ENCODE measurements at places on chromosomes 16 and 17.

GRCh38 chr16:23597003-23597756 lies 1.1 kb upstream of the NDUFAB1 start:
- DNase-seq = no peak

DNA sequence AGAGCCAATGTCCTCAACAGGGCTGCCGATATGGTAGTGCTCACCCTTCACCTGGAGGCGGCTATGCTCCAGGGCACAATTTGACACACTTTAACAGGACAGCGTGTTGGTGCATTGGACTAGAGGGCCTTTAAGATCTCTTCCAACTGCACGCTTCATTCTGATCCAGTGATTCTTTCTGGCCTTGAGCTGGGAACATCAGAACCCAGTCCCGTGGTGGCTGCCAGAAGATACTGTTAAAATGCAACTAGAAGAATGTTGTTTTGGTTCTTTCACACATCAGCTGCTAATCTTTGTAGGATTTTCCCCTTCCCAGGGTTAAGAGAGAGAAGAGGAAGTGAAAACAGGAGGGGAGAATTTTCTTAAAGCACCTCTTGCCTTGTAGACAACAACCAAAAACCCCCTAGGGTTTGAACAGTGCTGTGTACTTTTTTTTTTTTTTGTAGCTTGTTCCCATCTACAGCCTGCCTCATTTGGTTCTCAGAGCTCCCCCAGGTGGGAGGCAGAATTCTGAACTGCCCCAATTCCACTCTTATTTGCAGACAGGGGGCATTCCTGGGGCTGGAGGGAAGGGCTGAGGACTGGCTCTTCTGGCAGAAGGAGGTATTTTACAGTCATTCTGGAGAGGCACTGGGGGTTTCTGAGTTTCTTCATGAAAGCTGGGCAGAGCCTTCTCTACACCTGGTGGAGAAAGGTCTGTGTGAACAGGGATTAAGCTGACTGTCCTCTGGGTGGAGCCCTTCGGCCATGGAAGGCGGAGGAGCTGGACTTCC lies 32.4 kb downstream of the SMARCE1 start:
- DNase-seq = peak; percentile 23

GRCh38 chr17:56773124-56773523 lies 60.6 kb downstream of the C17orf67 start:
- no peak for DNase-seq

- DNase-seq = no peak
Measured at GRCh38 chr16:19524356-19524615, 544 bp downstream of the CCP110 start.

DNA sequence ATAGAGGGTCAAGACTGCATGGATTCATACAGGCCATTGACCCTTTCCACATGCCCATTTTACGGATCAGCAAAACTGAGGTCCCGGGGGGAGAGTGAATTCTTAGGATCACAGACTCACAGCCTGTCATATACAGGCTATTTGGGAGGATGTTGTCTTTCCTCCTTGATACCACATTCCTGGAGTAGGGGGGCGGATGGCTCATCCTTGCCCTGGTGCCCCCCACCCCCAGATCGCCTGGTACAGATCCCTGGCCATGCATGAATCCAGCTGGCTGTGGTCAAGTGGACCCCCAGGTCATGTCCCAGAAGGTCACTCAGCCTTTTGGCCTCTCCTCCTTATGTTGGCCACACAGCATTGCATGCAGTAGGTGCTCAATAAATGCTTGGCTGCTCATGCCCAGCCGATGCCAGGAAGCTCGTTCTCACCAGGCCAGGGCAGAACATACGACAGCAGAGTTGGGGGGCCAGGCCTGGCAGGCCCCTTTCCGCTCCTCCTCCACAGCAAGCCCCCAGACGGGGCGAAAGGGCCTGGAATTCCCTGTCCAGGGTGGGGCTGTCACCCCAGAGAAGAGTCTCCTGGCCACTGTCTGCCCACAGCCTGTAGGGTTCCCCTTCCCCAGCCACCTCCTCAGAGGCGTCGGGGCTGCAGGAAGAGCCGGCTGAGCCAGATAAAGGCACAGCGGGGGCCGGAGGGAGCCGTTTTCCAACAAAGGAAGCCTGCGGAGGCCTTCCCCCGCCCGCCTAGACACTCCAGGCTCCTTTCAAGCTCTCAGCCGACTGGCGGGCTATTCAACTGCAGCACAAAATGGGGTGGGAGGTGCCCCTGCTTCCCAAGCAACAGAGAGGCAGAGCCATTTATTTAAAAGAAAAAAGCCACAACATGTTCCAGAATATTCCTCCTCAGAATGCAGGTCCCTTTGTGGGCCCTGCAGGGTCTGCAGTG lies 215.7 kb upstream of the CIBAR2 start:
- DNase-seq = peak; percentile 67

DNA sequence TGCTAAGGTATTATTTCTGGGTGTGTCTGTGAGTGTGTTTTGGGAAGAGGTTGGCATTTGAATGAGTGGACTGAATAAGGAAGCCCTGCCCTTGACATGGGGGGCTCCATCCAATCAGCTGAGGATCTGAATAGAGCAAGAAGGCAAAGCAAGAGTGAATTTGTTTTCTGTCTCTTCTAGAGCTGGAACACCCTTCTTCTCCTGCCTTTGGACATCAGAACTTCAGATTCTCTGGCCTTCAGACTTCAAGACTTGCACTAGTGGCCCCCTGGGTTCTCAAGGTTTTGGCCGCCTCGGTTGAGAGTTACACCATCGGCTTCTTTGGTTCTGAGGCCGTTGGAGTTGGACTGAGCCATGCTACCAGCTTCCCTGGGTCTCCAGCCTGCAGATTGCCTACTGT lies 448.6 kb downstream of the SHISA9 start:
- DNase-seq = no peak

DNA sequence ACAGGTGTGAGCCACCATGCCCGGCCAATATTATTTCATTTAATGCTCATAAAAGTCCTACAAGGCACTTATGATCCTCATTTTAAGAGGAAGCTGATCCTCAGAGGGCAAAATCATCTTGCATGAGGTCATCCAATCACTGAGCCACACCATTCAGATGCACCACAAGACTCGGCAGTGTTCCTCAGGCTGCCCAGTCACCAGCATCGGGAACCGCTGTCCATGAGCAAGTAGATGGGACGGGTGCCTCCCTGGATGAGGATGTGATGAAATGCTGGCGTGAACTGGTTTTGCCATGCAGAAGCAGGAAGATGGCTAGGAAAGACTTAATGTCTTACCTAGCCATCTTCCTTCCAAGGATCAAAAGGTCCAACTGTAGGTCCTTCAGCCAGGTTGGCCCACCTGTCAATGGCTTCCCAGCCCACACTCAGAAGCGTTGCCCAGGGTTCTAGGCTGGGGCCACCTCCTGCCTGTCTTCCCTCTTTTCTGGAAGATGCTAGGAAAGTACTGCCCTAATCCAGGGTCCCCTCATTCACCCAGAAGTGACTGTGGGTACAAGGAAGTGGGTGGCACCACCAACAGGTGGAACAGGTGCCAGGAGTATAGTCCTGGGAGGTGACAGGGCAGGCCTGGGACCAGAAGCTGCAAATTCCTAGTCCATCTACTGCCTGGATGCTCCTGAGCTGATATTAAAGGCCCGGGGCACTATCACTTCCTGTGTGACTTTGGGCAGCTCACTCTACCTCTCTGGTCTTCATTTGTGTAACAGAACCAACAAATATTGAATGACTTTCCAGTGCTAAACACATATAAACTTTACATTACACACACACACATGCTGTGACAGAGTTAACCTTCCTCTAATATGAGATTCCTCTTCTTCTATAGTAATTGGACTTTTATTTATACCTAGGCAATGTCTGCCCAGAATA lies 32.2 kb upstream of the CRYBA1 start:
- no peak for DNase-seq

DNA sequence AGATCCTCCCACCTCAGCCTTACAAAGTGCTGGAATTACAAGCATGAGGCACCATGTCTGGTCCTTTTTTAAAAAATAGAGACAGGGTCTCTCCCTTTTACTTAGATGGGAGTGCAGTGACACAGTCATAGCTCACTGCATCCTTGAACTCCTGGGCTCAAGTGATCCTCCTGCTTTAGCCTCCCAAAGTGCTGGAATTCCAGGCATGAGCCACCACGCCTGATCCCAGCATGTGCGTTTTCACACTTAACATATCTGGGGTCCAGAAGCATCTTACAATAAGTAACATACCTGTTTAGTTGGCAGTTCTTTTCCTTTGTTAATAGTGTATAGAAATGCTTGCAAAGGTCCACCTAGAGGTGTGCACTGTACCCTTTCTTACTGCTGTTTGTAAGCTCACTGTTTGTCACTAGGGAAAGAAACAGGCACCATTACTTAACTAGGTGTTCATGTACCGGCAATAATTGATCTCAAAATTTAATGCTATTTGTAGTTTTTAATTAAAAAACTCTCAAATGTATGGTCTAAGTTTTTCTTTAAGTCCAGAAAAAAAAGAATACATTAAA lies 221.7 kb downstream of the RPTOR start:
- no peak for DNase-seq

DNA sequence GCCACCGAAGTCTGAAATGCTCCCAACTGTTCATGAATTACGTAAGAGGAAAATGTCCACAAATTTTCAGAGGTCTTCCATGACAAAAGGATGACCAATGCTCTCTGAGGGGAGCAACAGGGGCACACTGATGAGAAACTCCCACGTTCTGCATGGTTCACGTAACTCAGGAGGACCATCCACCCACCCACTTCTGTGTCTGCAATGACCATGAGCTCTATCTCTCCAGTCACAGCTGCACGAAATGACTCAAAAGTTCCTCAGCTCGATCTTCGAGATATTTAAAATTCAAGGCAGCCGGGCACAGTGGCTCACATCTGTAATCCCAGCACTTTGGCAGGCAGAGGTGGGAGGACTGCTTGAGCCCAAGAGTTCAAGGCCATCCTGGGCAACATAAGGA lies 15.8 kb downstream of the WDR45B start:
- DNase-seq = no peak

- DNase-seq = no peak
Measured at GRCh38 chr17:21165922-21166594, 39.3 kb downstream of the DHRS7B start.

DNA sequence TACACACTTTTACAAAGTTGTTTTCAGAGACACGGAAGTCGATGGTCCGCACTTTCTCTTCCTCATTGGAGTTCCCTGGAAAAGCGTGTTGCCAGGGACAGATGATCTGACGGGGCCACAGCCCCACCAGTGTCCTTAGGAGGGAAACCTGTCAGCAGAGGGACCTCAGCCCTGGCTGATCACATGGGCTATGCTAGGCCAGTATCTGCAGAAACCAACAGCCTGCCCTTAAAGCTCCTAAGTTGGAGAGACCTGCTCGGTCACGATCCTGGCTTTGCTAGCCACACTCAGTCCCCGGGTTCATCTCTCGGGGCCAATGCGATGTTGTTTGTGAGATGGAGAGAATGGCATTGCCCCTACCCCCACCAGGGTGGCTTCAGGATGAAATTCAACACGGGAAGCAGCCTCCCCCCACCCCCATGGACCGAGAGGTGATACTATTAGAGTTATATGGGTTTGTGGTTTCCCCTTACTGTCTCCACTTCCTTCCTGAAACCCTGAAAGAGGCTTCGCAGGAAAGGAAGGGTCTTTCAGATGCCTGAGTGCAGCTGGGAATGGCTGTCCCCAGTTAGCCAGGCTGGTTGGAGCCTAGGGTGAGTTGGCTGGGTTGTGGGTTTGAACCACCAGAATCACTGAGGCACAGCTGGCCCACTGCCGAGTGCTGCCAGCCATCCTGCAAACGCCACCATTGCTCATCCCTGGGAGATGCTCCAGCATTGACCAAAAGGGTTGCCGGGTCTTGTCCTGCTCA lies 16.6 kb downstream of the RMI2 start:
- DNase-seq = no peak

DNA sequence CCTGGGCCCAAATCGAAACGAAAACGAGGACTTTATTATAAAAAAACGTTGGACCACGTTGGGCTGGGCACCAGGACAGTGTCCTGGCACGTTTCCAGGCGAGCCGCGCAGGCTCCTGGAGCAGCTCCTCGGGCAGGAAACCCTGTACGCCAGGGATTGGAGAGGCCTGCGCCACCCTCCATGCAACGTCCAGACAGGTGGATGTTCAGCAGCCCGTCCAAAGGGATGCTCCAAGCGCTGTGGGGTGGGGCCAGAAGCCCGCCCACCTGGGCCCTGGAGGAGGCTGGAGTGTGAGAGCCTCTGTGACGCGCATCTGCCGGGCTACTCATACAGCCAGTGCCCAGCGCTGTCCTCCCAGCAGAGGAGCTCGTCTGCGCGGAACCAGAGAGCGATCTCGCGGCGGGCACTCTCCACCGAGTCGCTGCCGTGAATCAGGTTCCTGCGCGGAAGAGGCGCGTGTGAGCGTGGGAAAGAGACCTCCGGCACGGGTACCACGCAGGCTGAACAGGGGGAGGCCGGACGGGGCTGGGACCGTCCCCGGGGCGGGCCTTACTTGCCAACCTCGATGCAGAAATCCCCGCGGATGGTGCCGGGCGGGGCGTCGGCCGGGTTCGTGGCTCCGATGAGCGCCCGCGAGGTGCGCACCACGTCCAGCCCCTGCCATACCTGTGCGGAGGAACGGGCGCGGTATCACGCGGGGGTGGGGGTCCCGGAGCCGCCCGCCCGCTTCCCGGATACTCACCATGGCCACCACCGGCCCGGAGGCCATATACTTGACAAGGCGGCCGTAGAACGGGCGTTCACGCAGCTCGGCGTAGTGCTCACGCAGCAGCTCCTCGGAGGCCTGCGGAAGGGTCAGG lies 785 bp downstream of the NME3 start:
- peak; percentile 27 for DNase-seq

DNA sequence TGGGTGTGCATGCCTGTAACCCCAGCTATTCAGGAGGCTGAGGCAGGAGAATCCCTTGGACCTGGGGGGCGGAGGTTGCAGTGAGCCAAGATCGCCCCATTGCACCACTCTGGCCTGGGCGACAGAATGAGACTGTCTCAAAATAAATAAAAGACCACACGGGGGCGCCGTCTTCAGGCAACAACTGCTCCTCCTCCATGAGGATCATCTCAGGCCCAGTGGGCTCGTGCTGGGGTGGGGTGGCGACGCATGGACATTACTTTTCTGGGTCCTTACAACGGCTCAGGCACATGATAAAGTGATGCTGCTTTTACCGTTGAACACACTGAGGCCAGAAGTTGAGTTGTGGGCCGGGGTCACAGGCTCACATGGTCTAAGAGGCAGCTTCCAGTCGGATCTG lies 56.2 kb downstream of the PRMT7 start:
- DNase-seq = peak; percentile 30

GRCh38 chr17:33779234-33779591 lies 475.9 kb upstream of the CCL2 start:
- peak; percentile 37 for DNase-seq

GRCh38 chr16:1428511-1428910 lies 2.4 kb upstream of the PERCC1 start:
- DNase-seq = peak; percentile 23

DNA sequence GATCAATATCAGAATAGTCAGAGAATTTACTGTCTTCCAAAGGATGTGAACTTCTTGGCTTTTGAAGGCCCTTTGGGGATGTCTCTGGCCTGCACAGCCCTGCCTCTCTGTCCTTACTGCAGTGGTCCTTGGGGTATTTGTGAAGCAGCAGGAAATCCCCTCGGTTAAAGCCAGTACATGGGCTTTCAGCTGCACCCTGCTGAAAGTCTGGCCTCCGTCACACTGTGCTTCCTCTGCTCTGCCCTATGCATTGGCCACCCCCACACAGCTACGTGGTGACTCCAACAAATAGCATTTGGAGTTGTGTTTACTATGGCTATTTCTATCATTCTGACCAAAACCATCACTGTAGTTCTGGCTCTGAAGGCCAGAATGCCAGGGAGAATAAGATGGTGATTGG lies 21.2 kb downstream of the SYCE1L start:
- DNase-seq = no peak

- peak; percentile 95 for DNase-seq
Measured at GRCh38 chr16:83513008-83513755, 294.6 kb upstream of the HSBP1 start.

All from fibroblast of skin of back (primary cell).